ENCODE measurements at places on chromosomes 2 and 18.

- no peak for DNase-seq
Observed at GRCh38 chr2:236592821-236593220, 23.2 kb downstream of the ACKR3 start.

DNA sequence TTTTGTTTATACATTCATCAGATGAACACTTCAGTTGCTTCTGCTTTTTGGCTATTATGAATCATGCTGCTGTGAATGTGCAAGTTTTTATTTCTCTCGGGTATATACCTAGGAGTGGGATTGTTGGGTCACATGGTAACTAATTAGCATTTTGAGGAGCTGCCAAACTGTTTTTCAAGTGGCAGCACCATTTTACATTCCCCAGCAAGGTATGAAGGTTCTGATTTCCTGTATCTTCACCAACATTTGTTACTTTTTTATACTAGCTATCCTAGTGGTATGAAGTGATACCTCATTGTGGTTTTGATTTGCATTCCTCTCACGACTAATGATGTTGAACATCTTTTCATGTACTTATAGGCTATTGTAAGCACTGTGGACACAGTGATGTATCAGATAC is 53.9 kb downstream of the DYNC1I2 start:
- no peak for DNase-seq

DNA sequence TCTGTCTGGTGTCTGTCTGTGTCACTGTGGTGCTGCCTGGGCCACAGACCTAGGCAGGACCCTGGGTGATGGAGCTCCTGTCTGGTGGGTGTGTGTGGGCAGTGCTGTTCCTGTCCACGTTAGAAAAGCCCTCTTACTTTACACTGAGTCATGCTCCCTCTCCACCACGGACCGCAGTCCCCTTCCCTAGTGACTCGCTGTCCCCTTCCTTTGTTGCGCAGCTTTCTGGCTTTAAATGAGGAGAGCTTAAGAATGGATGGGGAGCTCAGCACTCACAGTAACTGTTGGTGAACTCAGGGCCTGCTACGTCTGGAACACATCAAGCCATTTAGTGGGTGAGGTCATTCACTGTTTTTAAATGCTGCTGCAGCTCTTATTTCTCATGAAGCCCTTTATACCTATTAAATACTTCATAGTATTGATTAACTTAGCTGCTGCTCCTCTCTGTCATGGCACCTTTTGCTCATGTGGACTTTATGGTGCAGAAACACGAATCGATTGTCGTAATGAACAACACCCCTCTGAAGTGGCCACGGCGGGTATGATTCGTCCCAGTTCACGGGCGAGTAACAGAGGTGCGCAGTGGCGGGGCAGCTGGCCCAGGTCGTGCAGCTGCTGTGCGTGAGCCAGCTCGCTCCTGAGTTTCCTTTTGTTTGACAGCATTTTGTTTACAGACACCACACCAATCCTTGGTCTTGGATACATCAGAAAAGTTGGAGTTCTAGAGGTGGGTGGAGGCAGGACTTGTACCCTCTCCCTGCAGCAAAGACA is 100.4 kb downstream of the LDLRAD4 start:
- DNase-seq: no peak

DNA sequence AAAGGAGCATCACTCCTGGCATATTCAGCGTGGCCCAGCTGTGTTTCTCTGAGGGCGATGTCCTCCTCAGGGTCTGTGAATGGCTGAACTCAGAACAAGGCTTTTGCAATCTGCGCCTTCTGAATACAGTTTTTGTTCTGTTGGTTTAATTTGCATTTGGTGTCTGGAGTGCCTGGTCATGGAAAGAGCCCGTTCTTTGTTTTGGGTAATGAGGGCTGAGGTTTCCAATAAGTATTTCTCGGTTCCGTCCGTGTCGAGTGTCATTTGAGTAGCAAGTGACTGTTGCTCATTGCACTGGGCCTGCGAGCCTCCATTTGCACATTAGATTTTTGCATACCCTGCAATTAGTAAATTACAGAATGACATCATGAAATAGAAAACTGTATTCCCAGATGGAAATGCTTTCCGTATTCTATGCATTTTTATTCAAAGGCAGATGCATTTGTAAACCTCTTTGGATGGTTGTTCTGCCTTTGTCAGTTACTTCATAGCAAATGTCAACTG is 57.3 kb downstream of the NEDD4L start:
- DNase-seq: no peak

DNA sequence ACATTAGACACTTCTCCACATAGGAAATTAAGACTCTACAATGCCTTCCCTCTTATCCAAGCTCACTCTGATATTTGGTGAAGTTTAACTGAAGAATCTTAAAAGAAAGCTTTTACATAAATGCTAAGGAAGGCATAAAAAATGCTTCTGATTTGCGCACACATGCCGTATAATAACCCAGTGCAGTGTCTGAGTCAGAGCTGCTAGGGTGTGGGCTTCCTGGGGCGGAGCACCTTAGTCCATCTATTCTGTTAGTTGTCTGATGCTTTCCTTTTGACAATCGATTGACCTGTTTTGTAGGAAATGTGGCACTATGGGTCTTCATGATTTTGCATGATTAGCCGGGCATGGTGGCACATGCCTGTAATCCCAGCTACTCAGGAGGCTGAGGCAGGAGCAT is 231.5 kb downstream of the AFF3 start:
- no peak for DNase-seq

GRCh38 chr2:180677930-180678624 is 302.3 kb upstream of the UBE2E3 start:
- DNase-seq: no peak

DNA sequence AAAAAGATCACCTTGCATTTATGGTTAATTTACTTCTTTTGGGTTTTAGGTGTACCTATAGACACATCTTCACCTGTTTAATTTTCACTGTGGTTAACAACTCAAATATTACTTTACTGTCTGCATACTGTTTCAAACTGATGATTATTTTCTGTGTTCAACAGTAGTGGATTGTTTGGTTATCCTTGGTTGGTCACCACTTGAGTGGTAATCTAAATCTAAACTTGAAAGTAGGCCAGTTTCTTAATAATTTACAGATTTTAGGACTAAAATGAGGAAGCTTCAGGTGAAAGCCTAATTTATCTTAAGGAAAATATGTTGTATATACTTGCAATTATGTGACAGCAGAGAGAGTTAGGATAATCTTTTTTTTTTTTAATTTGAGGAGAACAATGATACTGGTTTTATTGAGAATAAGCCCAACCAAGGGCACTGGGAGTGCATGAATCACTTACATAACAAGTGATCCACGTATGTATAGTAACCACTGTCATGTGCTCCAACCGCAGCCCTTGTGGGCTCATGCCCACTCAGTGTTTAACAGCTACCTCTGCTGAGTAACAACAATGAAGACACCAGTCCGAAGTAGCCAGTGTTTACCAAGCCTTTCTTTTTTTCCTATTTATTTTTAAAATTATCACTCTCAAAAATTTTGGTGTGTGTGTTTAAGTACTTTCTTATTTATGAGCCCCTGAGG is 31.0 kb upstream of the WDSUB1 start:
- DNase-seq: no peak

- no peak for DNase-seq
Observed at GRCh38 chr2:222713002-222713401, 41.5 kb downstream of the MOGAT1 start.

DNA sequence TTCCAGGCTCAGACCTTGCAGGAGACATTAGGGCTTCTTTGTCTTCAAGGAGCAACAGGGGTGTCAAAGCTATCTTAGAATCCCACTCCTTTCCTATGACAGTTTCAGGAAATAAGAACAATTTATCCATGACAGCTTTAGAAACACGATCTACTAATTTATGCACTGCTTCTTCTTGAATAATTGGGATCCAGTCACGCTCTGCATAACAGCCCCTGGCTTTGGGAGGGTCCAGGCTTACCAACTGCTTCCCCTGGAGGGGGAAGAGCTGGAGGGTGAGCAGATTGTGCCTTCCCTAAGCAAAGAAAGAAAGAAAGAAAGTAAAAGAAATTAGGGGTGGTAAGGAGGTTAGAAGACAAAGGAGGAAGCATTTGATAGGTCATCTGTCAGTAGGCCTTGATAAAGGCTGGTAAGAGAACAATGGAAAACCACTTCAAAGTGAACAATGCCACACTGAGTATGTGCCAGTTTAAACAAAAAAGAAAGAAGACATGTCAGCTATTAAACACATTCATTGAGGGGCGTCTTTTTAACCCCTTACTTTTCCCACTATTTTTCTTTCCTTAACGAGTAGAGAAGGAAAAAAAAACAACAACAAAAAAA is 327.6 kb downstream of the DCC start:
- DNase-seq: no peak

- DNase-seq: no peak
Observed at GRCh38 chr2:168212167-168212566, 35.2 kb downstream of the STK39 start.

Data from KG1 (cell line).